ENCODE measurements at places on chromosomes 2 and 18.
A peak's percentile ranks its signal among the peaks of the same experiment; 100 is the strongest.

DNA sequence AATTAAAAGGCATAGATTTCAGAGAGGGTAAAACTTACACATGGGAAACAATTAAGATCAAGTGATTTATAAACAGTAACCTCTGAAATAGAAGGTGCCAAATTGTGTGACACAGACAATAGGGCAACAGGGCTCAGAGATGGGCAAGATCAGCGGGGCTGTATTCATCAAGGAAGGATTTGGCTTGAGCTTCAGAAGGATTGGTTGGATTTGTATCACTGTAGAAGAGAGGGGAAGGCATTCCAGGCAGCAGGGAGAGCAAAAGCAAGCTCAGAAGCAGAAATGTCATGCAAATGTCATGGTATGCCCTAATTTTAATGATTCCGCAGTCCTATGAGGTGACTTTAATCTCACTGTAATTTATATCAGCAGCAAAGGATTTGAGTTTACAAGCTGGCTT is 415.0 kb upstream of the NRP2 start:
- DNase-seq: no peak

DNA sequence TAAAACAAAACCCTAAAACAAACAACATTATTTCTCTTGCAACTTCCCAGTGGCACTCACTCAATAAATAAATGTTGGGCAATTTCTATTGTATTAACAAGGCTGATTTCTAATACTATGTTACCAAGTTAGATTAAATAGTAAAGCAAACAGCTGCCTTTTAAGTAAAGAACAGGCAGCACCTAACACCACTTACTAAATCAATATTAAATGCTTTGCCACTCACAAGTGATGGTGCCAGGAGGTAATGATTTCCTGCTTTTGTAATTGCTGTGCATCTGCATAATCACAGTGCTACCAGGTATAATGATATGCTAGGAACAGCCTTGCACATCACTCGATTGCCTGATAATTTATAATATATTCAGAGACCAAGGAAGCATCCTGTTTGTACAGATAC is 276.5 kb downstream of the NBAS start:
- DNase-seq: no peak

GRCh38 chr2:144015655-144016245 is 504.2 kb downstream of the ZEB2 start:
- DNase-seq: peak; percentile 67

DNA sequence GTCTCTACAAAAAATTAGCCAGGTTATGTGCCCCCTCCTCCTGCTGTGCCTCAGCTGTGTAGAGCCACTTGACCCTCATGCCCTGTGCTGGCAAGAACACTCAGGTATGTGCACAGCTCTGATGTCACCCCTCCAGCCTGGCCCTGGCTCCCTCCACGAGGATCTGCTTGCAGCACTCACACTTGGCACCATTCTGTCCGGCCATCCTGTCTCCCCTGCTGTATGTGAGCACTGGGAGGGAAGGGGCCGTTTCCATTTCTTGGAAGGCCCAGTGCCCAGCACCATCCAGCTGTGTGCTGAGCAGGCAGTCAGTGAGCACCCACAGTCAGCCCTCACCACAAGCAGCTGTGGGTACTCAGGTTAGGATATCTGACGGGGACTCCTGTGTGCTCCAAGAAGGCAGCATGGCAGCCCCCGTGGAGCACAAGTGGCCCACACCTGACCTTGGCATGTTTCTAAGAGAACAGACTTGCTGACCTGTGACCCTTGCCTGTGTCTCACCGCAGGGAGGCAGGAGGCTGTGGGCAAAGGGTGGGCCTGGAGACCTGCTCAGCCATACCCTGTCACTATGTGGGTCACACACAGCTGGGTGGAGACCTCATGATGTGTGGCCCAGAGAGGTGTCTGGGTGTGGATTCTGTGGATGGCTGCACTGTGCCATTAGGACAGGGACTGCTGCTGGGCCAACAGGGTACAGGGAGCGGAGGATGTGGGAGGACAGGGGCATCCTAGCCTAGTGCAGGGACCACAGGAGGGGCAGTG is 31.5 kb downstream of the USP34 start:
- DNase-seq: peak; percentile 21

DNA sequence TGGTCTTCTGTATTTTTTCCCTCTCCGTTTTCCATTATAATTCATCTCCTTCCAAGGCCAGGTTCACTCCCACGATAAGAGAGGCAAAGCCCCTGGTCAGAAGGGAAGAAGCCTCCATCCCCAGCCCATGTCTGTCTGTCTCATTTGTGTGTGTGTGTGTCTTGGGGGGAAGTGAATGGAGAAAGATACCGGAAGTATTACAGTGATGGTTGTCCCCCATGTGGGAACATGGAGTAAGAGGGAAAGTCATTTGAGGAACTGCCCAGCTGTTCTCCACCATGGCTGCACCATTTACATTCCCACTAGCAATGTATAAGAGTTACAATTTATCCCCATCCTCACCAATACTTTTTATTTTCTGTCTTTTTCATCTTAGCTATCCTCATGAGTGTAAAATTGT is 113.6 kb upstream of the ATP8B1 start:
- no peak for DNase-seq

DNA sequence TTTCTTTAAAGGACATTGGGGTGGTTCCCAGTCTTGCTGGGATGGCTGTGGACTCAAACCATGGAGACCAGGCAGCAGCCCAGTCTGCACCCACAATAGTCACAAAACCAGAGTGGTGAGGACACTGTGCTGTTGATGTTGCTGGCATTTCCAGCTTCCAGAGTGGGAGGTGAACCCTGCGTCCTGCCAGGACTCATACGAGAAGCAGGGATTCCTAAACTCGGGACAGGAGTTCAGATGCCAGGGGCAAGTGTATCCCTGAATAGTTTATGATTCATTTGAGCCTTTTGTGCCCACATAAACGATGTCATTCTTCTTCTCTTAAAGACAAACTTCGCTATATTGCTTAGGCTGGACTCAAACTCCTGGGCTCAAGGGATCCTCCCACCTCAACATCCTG is 62.8 kb downstream of the TCF7L1 start:
- no peak for DNase-seq

DNA sequence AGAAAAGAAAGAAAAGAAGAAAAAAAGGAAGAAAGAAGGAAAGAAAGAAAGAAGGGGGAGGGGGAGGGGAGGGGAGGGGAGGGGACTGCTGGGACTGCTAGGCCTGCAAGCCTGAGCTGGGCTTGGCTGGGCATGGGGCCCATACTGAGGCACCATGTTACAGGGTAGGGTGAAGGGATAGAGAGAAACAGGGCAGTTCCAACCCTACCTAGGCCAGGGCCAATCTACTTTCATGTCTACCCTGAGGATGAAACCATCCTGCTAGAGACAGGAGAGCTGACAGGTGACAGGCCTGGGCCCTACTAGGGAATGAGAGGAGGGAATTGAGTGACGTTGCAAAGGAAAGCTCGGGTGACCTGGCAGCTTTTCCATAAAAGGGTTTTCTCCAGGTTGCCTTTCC is 41.7 kb downstream of the TEX44 start:
- no peak for DNase-seq

DNA sequence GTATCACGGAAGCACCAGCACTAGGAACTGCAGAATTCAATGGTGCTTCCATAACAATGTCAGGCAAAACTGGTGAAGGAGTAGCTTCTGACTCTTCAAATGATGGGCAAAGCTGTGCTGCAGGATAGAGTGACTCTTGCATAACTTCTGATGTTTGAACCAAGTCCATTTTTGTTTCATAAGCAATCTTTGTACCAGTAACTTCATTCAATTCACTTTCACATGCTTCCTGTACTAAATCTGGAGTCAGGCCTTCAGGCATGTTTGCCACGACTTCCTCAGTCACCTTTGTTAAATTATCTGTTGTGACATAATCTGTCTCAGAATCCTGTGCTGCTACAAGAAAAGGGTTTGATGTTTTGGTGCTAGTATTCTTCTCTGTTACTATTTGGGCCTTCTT is 24.0 kb downstream of the RTN4 start:
- DNase-seq: no peak

- DNase-seq: peak; percentile 87
Observed at GRCh38 chr2:111897924-111898702, at the start of gene MERTK. TSS of gene MERTK (plus strand) at chr2:111898607. CDS start at chr2:111898736, 129 bp downstream.

Data from kidney tubule cell (primary cell).